Activated T-helper 17 cell treated with anti-CD3 and anti-CD28 coated beads, Interleukin-2, amount 50 U/mL, for 72 hours (primary cell): ENCODE measurements at places on chromosomes 2 and 18.

- no peak for ATAC-seq
Measured at GRCh38 chr2:72765997-72766609, 59.7 kb downstream of the EXOC6B start.

GRCh38 chr18:78549971-78550370 is 429.6 kb upstream of the SALL3 start:
- ATAC-seq = no peak

- no peak for ATAC-seq
Measured at GRCh38 chr2:150983314-150983897, 278.3 kb downstream of the RBM43 start.

DNA sequence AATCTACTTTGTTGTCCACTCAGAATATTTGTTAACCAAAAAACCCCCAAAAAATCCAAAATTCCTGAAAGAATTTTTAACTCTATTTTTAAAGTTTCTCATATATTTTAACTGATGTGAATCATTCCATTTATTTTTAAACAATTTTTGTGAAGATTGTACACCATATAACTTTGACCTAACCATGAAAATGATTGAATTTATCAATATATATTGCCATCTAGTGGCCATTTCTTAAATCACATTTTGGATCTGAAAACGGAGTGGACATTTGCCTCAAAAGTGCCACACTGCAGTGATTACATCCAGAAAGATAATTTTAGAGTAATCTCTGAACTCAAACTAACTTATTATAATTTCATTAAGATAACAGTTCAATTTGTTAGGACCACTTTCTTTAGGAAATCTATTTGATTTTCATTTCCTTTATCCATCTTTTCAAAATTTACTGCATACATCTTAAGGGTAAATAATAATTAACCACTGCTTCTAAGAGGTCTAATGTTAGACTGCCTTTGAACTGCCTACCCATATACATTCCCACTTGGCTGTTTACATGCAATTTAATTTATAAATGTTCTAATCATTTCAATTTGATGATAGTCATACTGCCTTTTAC is 71.1 kb downstream of the DSC3 start:
- no peak for ATAC-seq

DNA sequence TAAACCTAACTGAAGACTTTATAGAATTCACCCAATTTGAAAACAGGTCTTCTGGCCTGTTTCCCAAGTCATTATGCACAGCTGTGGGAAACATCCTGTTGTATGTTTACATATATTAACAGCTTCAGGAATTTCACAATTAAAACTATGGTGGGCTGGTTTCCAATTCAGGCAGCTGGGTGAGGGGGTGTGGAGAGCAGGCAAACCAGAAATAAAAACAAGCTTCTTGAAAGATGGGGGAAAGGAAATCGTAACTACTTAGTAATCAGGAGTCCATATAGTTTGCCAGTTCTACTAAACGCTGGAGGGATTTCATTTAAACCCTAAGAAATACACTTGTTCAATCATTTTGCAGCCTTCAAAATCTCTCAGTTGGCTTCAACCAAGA is 22.8 kb downstream of the ATP8B1 start:
- ATAC-seq = no peak

DNA sequence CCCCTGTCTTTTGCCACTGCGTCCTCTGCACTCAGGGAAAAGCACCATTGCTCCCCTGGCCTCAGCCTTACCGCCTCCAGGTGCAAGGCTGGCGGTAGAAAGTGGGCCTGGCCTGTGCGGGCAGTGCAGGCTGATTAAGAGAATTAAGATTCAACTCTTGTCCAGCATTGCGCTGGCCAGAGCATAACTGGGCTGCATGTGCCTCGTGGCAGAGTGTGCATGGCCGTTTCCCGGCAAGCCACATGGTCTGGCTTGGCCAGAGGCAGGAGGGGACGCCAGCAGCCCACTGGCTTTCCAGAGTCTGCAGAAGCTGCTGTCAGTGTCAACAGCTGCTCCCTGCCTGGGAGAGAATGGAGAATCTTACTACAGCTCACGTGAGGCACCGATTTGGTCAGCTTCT is 12.3 kb downstream of the NTSR2 start:
- ATAC-seq = no peak

DNA sequence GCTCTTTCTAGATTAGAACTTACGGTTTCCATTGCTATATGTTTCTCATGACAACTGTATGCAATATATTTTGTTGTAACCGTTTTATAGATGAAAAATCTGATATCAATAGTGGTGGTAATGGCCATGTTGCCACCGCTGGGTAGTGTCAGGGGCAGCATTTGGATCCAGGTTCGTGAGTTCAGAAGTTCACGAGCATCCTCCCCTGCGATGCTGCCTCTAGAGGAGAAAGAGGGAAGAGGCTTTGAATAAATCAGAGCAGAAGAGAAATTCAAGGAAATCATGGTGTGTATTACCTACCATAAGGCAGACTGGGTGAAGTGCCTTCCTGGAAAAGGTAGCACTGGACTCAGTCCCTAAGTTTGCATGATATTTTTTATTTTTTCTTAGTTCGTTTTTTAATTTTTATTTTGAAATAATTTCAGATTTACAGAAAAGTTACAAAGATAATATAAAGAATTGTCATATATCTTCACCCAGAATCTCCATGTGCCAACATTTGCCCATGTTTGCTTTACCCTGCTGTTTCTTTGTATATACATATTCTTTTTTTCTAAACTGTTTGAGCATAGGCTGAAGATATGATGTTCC is 3.3 kb upstream of the ZBTB7C start:
- ATAC-seq = no peak

DNA sequence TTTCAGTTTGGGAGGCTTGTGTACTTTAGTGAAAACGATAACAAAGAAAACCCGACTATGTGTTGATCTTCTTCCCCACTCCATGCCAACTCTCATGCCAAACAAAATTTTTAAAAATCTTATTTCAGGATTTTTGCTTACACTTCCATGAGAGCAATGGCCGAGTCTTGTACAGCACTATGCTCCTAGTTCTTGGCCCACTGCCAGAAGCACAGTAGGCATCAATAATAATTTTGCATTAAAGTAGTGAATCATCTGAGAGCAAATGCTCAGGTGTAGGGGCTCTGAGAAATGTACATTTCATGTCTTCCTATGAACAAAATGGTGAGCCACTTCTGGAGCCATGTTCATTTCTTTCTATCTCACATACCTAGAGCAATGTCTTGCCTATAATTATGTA is 62.2 kb downstream of the MAP3K19 start:
- no peak for ATAC-seq

- no peak for ATAC-seq
Measured at GRCh38 chr2:102181919-102182635, 4.7 kb upstream of the IL1RL2 start.

DNA sequence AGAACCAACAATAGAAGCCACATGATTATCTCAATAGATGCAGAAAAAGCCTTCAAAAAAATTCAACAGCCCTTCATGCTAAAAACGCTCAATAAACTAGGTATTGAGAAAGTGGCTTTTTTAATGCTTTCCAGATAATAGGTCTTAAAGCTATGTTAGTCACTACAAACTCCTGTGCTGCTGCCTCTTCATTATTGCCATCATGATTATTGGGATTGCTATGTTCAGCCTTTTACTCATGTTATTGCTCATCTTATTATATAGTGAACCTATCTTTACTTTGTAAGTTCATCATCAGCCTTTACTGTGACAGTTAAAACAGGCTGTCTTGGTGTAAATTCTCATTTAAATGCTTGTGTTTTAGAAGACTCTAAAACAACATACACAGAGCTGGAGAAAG is 1557.2 kb upstream of the ZEB2 start:
- no peak for ATAC-seq

DNA sequence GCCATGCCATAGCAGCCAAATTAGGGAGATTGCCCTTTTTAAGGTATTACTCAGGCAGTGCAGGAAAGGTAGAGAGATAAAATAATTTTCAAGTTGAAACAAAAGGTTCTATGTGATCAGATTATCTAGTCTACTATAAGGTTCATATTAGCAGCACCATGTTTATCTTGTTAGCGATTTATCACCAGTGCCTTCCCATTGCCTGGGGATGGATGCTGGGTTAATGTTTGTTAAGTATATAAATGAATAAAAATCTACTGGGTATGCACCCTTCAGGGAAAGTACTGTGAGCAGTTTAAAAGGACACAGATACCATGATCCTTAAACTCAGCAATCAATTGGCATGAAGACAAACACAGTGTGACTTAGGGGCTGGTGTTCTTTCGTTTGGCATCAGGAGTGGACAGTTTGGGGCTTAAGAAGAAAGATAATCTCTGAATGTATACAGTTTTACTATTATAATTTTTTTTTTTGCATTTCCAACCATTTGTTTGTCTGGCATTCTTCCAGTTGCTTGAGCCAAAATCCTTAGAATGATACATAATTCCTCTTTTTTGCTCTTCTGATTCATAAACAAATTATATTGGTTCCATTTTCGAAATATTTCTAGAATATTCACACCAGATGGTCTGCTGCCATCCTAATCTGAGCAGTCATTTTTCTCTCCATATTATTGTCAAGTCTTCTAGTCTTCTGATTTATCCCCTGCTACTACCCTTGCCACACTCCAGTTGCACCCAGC is 512.8 kb upstream of the SLC8A1 start:
- ATAC-seq = no peak

GRCh38 chr2:236171680-236172254 is 3.6 kb upstream of the GBX2 start:
- no peak for ATAC-seq

DNA sequence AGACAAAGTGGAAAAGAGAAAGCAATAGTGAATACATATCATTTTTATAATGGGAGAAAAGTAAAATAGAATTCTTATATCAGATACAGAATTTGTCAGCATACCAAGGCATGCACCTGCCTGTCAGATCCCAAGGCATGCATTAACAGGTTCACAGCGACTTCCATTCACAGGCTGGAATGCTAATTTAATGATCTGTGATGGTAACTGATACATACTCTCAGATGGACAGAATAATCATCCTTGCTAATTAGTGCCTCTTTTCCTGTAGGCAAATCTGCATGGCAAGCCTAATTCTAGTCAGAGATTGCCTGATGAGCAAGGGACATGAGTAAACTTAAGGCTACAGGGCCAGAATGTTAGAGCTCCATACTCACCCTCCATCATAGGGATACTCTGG is 76.1 kb downstream of the PRKRA start:
- ATAC-seq = no peak

DNA sequence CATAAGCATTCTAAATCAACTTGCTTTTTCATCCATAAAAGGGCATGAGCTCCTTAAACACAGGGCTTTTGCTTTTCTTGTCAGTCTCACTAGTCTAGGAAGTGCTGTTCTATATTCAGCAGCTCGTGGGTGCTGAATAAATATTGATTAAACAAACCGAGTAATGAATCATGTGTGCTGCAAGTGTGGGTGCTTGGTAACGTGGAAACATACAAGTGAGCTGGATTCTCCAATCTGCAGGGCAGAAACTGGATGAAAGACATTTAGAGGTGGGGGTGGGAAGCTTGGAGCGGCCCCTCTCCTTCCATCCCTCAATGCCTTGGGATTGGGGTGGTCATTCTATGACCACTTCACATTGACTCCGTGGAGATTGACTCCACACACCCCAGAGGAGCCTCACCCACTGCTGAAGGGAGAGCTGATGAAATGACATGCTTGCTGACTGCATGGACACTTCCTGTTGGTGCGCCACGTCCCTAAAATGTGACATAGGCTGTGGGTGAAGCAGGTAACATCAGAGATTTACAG is 114.6 kb downstream of the DOCK10 start:
- ATAC-seq = peak; percentile 63

DNA sequence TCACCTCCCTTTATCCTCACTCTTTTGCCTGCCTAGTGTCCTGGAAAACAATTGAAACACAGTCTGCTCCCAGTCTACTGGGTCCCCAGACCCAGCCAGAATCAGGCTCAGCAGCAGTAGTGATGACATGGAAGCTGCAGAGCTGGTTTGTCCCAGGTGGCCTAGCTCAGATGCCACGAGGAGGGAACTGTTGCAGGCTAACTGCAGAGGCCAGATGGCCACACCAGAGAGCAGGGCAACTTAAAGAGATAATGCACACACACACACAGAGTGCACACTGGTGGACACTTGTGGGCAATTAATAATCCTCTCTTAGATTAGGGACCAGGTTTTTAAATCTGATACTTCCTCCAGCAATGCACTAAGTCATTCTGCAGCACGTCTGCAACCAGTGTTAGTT is 42.4 kb downstream of the GYPC start:
- no peak for ATAC-seq

GRCh38 chr18:9741793-9742523 is 33.9 kb downstream of the RAB31 start:
- ATAC-seq = no peak

DNA sequence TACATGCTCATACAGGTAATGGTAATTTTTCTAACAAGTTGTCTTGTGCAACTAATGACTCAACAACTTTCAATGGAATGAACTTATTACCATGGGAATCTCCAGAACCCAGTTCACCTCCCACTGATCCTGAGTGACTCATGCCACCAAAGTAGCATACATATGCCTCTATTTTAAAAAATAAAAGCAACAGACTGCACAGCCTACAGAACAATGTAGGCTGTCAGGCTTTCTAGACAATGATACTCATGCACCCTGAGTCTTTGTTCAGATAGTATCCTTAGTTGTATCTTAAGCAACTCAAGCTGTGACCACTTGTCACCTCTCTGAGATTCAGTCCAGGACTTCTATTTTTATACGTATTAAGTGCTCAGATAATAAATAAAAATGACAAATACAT is 531.0 kb upstream of the SETBP1 start:
- ATAC-seq = no peak

- ATAC-seq = no peak
Measured at GRCh38 chr2:143229411-143229810, 100.2 kb downstream of the ARHGAP15 start.

DNA sequence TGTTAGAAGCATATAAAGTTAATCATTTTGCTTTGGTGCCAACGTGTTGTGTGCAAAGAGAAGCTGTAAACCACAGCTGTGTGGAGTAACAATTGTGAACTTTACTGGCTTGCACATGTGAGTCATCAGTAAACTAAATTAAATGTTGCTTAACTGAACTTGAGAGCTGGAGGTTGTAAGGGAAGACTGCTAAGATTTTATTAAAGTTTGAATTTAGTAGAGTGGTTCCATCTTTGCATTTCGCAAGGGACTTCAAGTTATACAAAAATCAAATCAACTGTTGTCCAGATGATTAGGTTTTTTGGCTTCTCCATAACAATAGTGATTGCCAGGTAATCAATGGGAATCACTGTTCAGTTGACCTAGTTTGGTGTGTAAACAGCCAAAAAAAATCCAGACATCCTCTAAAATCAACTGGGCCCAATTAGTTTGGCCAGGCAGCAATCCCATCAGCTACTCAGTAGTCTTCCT is 247.4 kb downstream of the MYO3B start:
- ATAC-seq = no peak

DNA sequence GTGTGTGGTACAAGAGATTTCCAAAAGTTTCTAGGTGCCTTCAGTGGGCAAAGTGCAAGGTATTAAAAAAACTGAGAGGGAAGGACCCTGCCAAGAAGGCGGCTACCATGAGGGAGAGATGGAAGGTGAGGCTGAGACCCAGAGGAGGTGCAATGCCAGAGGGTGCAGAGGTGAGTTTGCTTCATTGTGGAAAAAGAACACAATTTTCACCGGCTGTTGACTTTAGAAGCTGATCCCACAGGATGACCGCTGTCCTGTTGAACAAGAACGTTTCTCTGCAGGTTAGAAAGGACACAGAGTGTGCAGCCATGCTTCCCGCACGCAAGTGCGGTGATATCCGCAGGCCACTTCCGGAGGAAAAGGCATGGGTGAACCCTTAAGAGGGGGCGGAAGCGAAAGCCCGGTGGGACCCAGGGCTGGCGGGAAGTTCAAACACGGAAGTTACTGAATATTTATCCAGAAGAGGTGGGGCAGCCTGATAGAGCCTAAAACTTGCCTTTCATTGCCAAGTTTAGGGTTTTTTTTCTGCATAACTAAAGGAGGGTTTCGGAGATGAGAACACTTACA is 16.6 kb downstream of the SP110 start:
- ATAC-seq = peak; percentile 4

- ATAC-seq = no peak
Measured at GRCh38 chr2:230877759-230878598, 13.2 kb downstream of the ITM2C start.
